Stimulated activated CD4-positive, alpha-beta T cell treated with anti-CD3 and anti-CD28 coated beads, Interleukin-1b, Interleukin-23, amount 100 ng/mL, for 1 hour (primary cell): ENCODE measurements at places on chromosomes 16 and 17.

- no peak for DNase-seq
Measured at GRCh38 chr17:79844869-79845600, 5.8 kb upstream of the CBX4 start.

DNA sequence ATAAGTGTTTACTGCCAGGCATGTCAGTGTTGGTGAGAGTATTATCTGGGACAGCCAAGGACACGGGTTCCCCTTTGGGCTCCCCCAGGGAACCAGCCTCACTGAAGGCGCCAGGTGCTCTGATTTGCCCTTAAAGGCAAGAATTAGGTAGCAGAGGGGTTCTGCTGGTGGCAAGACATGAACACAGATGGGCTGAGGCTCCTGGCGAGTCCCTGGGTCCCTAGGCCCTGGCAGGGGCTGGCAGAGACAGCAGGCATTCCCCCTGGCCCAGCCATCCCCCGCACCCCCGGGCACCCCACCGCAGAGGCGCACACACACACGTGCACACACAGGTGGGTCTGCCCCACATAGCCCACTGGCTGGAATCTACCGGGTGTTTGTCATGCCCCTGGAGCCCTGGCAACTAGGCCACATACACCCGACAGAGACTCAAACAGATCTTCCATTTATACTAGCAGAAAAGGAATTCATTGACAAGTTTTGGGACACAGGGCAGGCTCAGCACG, 153.3 kb downstream of the C16orf78 start:
- DNase-seq = no peak

GRCh38 chr16:170788-171187, 1.9 kb upstream of the HBA2 start:
- no peak for DNase-seq

- DNase-seq = no peak
Measured at GRCh38 chr17:28744104-28744971, 527 bp downstream of the TRAF4 start.
